ENCODE measurements at places on chromosomes 5 and 9.

GRCh38 chr9:114592356-114592755 is 4.8 kb downstream of the ATP6V1G1 start:
- DNase-seq: peak; percentile 37

DNA sequence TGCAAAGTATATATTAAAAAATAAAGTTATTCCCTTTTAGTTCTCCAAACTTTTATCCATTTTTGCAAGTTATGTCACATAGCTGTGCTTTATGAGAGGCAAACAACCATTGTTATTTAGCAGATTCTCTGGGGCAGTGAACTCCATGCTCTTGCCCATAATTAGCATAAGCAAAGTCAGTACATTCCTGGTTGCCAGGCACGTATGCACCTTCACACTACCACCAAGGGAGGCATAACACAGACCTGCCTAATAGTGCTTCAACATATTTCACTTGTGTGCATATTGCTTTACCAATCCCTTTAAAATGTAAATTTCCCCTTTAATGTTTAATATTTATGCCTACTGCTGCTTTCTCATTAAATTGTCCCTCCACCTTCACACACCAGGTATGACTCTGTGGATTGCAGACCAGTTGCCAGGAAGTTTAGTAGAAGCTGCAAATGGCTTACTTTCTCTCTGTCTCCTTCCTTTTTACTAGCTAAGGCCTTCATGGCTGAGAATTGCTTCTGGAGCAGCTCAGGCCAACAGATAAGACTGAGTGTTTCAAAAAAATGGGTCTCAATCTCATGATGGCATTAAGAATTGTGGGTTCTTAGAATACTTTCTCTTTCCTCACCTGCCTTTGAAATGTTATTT is 388.2 kb downstream of the PRR16 start:
- no peak for DNase-seq

DNA sequence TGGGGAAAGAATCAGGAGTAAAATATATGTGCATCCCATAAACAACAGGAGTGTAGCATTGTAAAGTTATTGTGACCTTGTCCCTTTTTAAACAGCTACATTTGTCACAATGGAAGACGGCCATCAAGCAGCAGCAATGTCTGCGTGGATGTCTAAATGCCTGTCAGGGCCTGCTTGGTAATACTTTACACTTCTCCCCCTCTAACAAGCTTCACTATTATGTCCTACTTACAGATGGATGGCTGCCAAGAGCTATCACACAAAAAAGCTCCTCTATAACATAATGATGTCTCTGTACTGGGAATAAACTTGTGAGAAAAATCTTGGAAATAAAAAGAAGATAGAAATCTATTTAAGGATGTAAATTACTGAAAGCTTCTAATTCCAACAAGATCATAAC is 213.0 kb downstream of the FBXL17 start:
- no peak for DNase-seq

DNA sequence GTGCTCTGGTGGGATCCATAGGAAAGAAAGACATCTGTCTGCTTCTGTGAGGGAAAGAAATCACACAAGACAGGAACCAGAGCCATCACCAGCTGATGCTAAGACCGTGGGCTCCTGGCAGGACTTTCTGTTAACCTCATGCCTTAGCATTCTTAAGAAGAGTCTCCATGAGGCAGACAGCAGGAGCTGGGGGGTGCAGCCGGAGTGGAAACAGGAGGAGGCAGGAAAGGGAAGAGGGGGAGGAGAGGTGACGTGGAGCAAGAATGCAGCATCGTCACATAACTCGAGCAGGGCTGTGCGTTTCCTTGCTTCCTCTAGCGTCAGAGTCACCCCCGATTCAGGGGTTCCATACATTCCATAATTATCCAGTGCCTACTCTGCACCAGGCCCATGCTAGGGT is 53.6 kb downstream of the ERGIC1 start:
- DNase-seq: peak; percentile 90

GRCh38 chr5:148697180-148697808 is 43.0 kb upstream of the HTR4 start:
- DNase-seq: peak; percentile 65

GRCh38 chr9:107706701-107707427 is 217.3 kb upstream of the KLF4 start:
- DNase-seq: no peak
